Stimulated activated CD4-positive, alpha-beta T cell treated with anti-CD3 and anti-CD28 coated beads, Interleukin-15, amount 100 ng/mL, for 1 hour (primary cell): ENCODE measurements at places on chromosomes 5 and 9.

GRCh38 chr5:160036884-160037283, 27.9 kb downstream of the TTC1 start:
- no peak for DNase-seq

DNA sequence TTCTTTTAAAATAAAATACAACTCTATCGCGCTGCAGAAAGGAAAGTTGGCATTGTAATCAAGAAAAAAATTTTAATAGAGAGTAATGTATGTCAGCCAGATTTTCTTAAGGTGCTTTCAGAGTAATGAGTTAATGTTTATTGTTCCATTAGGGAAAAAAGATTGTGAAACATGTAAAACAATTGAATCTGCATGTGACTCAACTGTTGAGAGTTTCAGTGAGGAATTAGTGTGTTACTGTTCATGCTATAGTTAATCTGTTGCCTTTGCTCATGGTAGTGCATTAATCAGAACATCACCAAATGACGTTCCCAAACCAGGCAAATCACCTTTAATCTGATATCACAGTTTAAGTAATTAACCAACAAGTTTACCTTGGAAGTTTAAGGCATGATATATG, 600.5 kb downstream of the NR2F1-AS1 start:
- no peak for DNase-seq

DNA sequence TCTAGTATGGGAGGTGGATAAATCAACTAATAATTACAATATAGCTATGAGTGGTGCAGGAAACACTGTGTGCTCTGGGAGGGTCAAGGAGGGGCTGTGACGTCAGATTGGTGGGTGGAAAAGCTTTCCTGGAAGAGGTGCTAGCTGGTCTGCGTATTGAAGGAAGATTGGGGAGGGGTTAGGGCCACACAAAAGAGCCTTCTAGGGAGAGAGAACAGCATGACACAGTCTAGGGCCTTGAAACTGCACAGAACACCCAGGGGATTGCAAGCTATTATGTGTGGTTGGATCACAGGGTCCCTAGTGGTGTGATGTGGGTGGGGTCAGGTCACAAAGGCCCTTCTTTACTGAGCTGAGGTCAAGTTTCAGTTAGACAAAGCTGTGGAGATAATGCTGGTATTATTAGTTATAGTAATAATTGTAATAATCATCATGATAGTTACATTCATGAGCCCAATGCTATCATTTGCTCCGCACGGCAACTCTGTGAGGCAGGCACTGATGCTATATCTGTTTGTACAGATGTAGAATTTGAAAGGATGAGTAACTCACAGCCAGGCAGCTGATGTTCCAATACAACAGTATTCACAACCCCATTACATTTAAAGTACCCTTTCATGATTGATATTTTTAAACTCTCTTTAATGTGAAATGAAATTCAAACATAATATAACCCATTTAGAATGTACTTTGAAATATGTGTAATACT, 197.4 kb upstream of the IL12B start:
- no peak for DNase-seq

DNA sequence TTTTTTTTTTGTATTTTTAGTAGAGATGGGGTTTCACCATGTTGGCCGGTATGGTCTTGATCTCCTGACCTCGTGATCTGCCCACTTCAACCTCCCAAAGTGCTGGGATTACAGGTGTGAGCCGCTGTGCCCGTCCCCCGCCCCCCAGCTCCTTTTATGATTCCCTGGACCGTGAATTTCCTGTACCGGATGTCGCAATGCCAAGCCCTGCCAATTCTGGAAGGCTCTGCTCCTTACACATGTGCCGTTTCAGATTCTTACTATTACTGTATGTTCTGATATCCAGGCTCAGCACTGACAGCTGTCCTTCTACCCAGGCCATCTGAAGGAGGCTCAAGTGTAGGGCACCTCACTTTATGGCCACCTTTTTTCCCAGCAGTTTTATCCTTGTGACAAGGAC, 100.1 kb downstream of the PLCXD3 start:
- DNase-seq = no peak

GRCh38 chr5:83564069-83564749, 92.7 kb downstream of the VCAN start:
- DNase-seq = no peak

- no peak for DNase-seq
Measured at GRCh38 chr5:78792345-78793055, 143.9 kb upstream of the LHFPL2 start.
